ENCODE measurements at places on chromosomes 5 and 9.

GRCh38 chr5:67774786-67775185 lies 440.8 kb upstream of the PIK3R1 start:
- DNase-seq = no peak

GRCh38 chr9:130858739-130859705 lies 24.0 kb downstream of the ABL1 start:
- no peak for DNase-seq

- peak; percentile 78 for DNase-seq
Observed at GRCh38 chr9:110133608-110134210, 74.2 kb downstream of the C9orf152 start.

GRCh38 chr9:111483858-111484571 lies at the start of gene ECPAS:
Gene ECPAS, minus strand, starts transcription at chr9:111484383. Its CDS starts 11,465 bp downstream, at chr9:111472918.
- DNase-seq = peak; percentile 84

DNA sequence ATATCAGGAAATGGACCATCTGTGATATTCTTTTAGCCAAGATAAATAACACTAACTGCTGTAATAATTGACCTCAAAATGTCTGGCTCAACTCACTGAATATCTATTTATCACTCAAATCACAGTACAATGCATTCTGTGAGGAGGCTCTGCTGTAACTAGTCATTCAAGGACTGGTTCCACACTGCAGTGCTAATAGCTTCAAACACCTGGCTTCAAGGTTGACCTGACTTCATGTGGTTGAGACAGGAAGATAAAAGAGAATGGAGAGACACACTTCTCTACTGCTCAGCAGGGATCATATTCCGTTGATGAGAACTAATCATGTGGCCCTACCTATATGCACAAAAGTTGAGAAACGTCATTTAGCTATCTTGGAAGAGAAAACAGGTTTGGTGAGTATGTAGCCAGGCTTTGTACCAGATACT lies 3.4 kb upstream of the RHOBTB3 start:
- peak; percentile 46 for DNase-seq

GRCh38 chr9:89388084-89388867 lies 70.0 kb downstream of the SECISBP2 start:
- peak; percentile 47 for DNase-seq

- DNase-seq = no peak
Observed at GRCh38 chr5:105581988-105582690, 2019.5 kb upstream of the NUDT12 start.

DNA sequence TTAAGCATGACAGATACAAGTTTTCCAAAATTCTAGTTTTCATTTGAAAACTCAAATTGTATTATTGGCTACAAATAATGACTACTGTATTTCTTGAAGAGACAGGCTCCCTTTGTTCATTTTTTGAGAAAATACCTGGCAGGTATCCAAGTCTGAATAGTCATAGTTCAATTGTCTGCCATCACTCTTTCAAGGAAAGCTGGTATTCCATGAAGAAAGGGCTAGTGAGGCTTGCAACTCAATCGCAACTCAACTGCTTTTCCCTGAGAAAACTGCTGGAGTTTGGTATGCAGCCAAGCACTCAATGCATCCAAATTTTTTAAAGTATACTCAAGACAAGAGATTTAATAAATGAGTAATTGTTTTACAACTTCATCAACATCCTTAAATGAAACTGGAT lies 61.4 kb upstream of the TRIO start:
- DNase-seq = peak; percentile 62

DNA sequence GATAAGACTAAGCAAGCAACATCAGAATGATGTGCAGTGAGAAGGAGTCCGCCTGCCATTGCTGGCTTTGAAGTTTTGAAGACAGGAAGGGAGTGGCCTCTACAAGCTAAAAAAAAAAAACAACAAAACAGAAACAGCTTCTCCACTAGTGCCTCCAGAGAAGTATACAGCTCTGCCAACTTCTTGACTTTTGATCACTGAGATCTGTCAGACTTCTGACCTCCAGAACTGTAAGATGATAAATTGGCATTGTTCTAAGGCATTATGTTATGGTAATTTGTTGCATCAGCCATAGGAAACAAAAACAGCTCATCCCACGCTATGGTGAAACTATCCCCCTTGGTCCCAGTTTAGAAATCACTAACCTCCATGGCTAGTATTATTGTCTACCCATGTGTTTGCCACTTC lies 131.0 kb upstream of the VCAN start:
- DNase-seq = no peak

DNA sequence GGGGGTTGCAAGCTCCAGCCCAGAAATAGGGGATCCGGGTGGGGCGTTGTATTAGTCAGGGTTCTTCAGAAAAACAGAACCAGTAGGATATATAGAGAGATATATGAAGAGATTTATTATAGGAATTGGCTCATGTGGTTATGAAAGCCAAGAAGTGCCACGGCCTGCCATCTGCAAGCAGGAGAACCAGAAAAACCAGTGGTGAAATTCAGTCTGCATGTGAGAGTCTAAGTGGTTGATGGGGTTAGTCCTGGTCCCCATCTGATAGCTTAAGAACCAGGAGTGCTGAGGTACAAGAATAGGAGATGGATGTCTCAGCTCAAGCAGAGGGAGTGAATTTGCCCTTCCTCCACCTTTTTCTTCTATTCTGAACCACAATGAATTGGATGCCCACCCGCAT lies 123.4 kb upstream of the APC start:
- no peak for DNase-seq

DNA sequence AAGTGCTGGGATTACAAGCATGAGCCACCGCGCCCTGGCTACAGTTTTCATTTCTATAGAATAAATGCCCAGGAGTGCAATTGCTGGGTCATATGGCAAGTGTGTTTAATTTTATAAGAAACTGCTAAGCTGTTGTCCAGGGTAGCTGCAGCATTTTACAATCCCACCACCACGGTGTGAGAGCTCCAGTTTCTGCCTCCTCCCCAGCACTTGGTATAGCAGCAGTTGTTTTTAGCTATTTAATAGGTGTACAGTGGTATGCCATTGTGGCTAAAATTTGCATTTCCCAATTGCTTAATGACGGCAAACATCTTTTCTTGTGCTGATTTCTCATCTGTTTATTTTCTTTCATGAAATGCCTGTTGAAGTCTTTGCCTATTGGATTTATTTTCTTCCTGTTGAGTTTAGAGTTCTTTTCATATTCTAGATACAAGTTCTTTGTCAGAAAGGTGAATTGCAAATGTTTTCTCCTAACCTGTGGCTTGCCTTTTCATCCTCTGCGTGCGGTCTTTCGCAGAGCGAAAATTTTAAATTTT lies 100.3 kb downstream of the NDFIP1 start:
- no peak for DNase-seq

DNA sequence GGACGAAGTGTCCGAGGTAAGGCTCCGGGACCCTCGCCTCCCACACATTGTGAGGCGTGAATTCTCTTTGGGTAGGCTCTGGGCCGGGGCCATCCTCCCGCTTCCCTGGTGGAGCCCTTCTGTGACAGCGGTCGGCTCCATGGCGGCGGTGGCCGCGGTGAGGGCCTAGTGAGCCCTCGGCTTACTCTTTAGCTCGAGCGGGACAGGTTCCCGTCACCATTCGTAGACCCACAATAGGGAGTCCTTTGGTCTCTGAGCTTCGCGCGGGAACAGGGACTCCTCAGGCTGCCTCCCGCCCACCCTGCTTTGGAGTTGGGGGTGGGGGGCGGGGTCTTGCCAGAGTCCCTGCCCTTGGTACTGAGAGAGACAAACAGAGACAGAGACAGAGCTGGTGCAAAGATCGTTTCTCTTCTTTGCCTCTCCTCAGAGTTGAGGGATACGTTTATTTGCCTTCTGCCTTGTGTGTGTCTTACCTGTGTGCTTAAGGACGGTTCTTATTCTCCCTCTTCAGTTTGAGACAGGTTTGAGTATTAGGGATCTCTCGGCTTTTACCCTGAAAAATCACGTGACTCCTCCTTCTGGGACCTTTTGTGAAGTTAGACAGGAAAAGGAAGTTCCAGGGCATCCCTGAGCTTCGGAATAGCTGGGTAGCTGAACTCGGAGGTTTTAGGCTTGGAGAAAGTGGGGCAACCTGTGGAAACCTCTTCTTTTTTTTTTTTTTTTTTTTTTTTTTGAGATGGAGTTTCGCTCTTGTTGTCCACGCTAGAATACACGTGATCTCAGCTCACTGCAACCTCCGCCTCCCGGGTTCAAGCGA lies 833 bp downstream of the ANKHD1 start:
- DNase-seq = peak; percentile 48

DNA sequence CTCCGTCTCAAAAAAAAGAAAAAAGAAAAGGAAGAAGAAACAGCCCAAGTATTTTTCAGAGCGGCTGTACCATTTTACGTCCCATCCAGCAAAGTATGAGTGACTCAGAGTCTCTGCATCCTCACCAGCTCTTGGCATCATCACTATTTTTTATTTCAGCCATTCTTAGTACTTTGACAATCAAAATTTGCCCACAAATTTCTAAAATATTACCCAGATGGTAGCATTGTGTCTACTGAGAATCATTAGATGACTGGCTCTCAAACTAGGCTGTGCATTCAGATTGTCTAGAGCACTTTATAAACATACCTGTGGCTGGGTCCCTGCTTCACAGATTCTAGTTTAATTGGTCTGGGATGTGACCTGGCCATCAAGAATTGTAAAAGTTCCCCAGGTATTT lies 21.6 kb upstream of the MELK start:
- DNase-seq = peak; percentile 19

DNA sequence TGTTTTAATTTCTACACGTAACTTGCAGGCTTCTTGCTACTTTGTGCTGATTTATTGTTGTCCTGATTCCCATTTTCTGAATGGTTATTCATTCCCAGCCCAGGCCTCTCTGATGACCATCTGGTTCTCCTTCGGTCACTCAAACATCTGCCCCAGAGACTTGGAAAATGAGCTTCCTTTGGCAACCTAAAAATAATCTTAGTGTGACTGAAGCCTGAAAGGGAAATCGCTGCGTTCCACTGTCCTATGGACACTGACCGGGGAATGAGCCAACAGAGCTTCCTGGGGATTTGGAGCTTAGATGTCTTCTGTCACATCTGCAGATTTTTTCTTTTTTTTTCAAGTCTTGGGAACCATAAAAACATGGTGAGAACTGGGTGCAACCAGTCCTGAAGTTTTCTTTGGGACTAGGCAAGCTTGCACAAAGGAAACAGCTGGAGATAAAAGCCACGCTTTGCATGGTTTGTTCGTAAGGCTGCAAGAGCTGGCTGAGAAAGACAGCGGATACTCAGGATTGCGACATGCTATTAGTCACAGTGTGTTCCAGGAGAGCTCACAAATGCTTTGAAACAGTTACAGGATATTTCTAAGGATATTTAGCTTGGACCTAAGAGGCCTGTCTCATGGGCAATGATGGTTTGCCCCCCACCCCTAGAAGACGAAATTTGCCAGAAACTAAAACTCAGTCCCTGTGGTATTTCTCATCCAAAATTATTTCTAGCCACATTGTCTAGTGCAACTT lies 146.2 kb downstream of the GOLPH3 start:
- DNase-seq = peak; percentile 97

DNA sequence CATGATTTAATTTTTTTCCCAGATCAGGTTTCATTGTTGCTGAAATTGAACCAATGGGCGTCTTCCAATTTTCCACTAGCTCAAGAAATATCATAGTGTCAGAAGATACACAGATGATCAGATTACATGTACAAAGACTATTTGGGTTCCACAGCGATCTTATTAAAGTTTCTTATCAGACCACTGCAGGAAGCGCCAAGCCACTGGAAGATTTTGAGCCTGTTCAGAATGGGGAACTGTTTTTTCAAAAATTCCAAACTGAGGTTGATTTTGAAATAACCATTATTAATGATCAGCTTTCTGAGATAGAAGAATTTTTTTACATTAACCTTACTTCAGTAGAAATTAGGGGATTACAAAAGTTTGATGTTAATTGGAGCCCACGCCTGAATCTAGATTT lies 251.6 kb downstream of the ADGRV1 start:
- DNase-seq = no peak

DNA sequence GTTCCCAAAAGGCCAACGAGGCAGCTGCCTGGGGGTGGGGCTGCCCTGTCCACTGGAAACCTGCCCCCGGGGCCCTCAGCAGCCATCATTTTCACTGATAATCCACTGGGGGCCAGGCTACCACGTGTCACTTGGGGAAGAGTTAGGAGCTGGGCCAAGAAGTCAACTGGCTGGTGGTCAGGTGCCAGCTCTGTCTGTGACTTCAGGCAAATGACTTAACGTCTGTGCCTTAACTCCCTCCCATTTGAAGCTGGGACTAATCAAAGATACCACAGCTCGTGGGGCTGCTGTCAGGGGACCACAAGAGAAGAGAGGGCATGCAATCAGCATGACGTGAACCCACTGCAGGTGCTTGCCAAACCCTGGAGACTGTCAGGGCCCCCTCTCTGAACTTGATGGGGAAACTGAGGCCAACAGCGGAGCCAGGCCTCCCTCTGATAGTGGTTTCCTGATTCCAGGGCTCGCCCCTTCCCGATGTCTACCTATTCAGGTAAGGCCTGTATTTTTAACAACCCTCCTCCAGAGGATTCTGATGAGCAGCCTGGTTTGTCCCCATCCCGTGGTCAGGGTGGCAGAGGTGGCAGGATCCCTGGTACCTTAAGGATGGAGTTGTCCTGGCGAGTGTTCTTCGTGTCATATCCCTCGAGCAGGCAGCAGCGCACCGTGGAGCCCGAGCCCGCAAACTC lies 12.3 kb upstream of the DPM2 start:
- DNase-seq = no peak

GRCh38 chr5:178281331-178281730 lies 48.7 kb upstream of the PHYKPL start:
- no peak for DNase-seq

GRCh38 chr9:111427186-111427585 lies 57.0 kb downstream of the ECPAS start:
- DNase-seq = peak; percentile 79

- peak; percentile 98 for DNase-seq
Observed at GRCh38 chr9:81028504-81028903, 660.8 kb downstream of the TLE1 start.

GRCh38 chr9:89477811-89478630 lies 19.9 kb downstream of the SEMA4D start:
- DNase-seq = peak; percentile 66

DNA sequence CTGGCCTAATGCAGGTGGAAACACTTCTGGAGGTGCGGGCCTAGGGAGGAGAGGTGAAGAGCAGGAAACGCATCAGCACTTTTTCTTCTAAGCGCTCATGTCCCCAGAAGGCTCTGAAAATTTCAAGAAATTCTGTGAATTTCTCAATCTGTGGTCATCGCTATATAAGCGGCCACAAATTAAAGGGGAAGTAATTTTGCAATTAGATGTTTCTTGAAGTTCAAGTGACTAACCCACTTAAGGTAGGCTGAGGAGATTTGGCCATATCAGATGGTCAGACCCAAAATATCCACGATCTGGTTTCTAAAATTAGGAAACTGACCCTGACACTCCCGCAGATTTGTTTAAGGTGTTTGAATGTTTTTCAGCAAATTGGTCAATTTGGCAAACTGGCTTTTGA lies 16.6 kb upstream of the HMGCR start:
- DNase-seq = peak; percentile 3

All from fibroblast of skin of right biceps (primary cell).